ENCODE measurements at places on chromosomes 16 and 17.
A peak's percentile ranks its signal among the peaks of the same experiment; 100 is the strongest.

- no peak for DNase-seq
These were observed 9.4 kb downstream of the MPO start for GRCh38 chr17:58271216-58271931.

DNA sequence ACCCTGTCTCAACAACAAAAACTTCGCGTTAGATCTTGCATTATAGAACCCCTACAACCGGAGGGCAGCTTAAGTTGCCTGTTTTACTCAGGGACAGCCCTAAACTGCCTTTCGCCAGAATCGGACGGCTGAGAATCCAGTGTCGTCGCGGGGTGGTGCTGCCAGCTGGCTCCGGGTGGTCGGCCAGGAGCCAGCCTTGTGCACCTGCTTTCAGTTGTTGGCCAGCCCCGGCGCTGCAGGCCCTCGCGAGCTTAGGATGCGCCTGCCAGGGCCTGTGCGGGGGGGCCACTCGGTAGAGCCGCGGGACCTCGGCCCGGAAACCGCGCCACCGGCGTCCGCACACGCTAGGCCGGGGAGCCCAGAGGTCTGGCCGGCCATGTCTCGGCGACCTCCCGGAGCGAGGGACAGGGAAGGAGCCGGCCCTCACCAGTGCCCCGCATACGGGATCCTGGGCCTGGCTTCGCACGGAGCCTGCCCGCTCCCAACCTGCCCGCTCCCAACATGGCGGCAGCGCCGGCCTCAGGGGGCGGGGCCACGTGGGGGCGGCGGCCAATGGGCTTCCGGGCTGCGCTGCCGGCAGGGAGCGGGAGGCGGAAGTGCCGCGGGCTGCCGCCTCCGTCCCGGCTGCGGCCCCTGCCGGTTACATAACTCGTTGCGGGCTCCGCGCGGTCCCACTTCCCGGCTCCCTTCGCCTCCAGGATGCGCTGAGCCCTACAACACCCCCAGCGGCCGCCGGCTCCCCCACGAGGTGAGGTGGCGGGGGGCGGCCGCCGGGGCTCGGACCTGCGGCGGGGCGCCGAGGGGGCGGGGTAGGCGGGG, 14.2 kb downstream of the NAA60 start:
- peak; percentile 77 for DNase-seq

GRCh38 chr17:12402963-12403622, 262.6 kb upstream of the MYOCD start:
- DNase-seq: no peak

- DNase-seq: no peak
These were observed 24.2 kb downstream of the GPRC5B start for GRCh38 chr16:19860166-19861041.

DNA sequence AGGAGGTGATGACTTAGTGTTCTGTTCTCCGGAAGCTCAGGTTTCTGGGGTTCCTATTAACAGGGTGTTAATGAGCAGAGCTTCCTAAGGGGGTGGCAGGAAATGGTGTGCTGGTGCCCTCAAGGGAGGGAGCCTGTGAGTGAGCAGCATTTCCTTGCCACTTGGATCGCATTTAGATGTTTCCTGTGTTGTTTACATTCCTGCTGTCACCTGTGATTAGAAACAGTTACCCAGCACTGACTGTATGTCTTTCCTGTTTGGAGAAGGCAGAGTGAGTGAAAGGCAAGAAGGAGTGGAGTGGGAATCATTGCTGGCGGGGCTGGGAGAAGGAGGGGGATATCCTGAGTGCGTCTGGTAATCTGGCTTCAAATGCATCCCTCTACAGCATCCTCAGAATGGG, 214.6 kb downstream of the CCDC182 start:
- DNase-seq: no peak

GRCh38 chr16:24535827-24536226, 3.5 kb upstream of the RBBP6 start:
- DNase-seq: no peak

- peak; percentile 16 for DNase-seq
These were observed 863 bp downstream of the ADCY9 start for GRCh38 chr16:4115209-4115948.

- peak; percentile 36 for DNase-seq
These were observed 108.5 kb upstream of the CCL2 start for GRCh38 chr17:34146440-34147043.

DNA sequence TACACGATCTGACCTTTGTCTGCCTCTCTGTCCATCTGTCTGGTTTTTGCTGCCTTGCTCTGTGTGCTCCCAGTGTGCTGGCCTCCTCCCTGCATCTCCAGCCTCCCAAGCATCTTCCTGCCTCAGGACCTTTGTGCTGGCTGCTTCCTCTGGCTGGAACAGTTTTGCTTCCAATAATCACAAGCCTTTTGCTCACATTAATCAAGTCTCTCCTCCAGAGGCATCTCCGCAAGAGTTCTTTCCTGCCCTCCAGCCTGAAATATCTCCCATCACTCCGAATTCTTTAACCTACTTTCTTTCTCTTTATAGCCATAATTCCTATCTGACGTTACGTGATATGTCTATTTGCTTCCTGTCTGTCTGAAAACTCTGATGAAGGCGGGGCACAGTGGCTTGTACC, 267.1 kb downstream of the ABCC12 start:
- no peak for DNase-seq

GRCh38 chr16:86232496-86232895, 277.8 kb upstream of the FOXF1 start:
- DNase-seq: no peak

GRCh38 chr17:78058001-78058400, 70.6 kb downstream of the TMC6 start:
- DNase-seq: no peak

GRCh38 chr16:3268294-3268693, 11.9 kb upstream of the MEFV start:
- no peak for DNase-seq

DNA sequence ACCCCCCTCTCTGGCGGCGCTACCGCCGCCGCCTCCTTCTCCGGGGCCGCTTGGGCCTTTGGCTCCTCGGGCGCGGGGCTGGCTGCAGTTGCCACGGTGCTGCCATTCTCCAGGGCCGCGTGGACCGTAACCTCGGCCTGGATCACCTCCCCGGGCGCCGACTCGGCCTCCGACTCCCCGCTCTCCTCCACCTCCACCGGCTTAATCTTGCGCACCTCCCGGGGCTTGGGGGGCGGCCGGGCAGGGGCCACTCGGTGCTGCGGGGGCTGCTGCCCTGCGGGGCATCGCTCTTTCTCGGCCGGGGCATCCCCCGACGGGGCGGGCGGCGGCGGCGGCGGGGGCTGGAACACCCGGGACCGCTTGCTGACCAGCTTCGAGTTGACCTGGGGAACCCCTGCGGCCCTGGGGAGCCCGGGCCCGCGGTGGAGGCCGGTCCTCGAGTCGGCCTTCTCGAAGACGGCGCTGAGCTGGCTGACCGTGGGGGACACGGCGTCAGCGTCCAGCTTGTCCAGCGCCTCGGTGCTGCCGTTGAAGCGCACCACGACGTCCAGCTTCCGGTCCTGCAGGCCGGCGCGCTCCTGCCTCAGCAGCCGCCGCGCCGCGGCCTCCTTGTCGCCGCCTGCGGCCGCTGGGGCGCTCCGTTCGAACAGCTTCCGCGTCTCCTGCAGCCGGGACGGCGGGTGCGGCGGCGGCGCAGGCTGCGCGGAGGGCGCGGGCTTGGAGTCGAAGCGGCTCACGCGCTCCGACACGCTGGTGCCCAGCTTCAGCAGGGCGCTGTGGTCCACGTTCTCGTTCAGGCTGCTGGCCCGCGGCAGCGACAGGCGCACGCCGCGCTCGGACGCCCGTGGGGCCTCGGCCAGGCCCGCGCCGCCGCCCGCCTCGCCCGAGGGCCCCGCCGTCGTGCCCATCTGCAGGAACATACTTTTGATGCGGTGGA, 792 bp downstream of the PPP1R9B start:
- no peak for DNase-seq

- DNase-seq: no peak
These were observed 331.8 kb upstream of the CDH11 start for GRCh38 chr16:65453646-65454045.

DNA sequence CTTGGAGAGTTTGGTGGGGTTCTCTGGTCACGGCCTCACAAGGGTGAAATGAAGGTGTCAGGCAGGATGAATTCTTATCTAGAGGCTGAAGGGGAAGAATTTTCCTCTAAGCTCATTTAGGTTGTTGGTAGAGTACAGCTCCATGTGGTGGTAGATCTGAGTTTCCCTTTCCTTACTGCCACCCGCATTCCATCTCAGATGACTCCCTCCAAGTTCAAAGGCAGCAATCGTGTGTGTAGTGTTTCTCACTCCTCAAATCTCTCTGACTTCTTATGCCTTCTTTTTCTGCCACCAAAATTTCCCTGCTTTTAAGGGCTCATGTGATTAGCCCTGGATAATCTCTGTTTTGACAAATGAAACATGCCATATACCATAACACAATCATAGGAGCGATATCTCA, 135.5 kb upstream of the MYOCD start:
- DNase-seq: no peak

- no peak for DNase-seq
These were observed 387.3 kb downstream of the HS3ST3B1 start for GRCh38 chr17:14688134-14688533.

DNA sequence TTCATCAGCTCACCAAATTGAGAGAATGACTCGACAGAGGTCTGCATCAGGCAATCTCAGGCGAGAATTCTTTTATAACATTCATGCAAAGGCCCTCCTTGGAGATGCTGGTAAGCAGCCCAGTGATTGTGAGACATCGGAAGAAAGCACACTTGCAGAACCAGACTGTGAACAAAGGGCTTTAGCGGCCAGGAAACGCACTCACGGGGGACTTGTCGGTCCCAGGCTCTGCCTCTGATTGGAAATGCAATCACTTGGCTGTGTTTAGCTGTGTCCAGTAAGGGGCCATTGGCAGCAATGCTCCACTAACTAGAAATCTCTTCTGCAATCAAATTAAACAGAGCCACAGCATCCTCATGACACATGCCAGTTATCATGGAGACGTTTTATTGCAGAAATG, 226.7 kb upstream of the CDH13 start:
- no peak for DNase-seq

GRCh38 chr16:78931678-78932077, 668.9 kb downstream of the MAF start:
- DNase-seq: no peak

GRCh38 chr17:17367931-17368330, 64.8 kb downstream of the NT5M start:
- no peak for DNase-seq

DNA sequence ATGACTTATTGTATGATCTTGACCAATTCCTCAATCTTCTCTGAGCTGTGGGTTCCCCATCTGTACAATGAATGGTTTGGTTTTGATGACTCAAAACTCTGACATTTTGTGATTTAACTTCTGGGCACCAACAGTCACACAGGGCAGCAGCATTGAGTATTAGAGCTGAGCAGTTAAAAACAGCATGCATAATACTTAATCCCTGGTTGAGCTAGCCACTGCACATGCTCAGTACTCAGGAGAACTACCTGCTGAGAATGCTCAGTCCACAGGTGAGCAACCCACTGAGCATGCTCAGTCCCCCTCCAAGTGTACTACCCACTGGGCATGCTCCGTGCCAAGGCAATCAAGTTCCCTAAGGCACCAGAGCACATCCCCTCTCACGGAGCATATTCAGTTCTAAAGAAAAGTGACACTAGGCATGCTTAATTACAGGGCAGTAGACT, 68.7 kb downstream of the AIPL1 start:
- no peak for DNase-seq

DNA sequence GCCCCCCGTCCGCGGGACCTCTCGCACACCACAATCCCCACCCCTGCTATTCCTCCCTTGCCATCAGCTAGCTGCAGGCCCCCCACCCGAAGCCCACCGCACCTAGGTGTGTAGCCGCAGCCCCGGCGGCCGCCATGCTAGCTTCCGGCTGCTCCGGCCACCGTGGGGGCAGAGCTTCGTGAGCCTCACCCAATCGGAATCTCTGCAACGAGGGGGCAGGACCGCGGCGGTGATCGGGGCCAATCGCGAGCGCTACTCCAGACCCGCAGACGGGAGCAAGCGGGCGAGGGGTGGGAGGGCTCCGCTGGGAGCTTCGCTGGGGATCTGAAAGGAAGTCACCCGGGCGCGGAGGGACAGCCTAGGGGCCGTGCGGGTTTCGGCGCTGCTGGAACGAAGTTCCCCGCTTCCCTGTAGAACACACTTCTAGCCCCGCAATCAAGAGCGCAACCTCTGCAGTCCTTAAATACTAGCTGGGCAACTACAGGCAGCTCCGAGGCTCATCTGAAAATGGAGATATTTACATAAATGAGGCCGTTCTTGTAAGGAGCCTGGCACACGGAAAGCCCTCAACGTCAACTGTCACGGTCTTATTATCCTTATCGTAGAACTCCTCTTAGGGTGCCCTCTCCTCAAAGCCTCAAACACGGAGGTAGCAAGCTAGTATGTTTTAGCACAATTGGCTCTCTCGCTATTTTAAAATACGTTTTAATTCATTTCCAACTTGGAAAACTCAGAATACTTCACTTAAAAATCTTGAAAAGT, at the start of gene PIGS:
Gene PIGS, minus strand, starts transcription at position 164 of the 762 bp plus-strand sequence. Its CDS starts 28 bp downstream, at position 136.
- peak; percentile 91 for DNase-seq

GRCh38 chr16:69321080-69321479, 9.3 kb downstream of the PDF start:
- no peak for DNase-seq

- no peak for DNase-seq
These were observed 39.8 kb upstream of the TMC5 start for GRCh38 chr16:19377864-19378263.

GRCh38 chr17:50865060-50865867, 890 bp downstream of the TOB1 start:
- DNase-seq: peak; percentile 20

GRCh38 chr17:16521070-16521727, 29.2 kb upstream of the LRRC75A start:
- peak; percentile 47 for DNase-seq

GRCh38 chr17:78347453-78347852, 12.4 kb downstream of the SOCS3 start:
- no peak for DNase-seq

- peak; percentile 36 for DNase-seq
These were observed 51.5 kb upstream of the MGAT5B start for GRCh38 chr17:76816590-76817135.

GRCh38 chr16:3608069-3608468, 3.3 kb downstream of the SLX4 start:
- no peak for DNase-seq

GRCh38 chr16:78642621-78643285, 543.3 kb downstream of the WWOX start:
- DNase-seq: no peak

DNA sequence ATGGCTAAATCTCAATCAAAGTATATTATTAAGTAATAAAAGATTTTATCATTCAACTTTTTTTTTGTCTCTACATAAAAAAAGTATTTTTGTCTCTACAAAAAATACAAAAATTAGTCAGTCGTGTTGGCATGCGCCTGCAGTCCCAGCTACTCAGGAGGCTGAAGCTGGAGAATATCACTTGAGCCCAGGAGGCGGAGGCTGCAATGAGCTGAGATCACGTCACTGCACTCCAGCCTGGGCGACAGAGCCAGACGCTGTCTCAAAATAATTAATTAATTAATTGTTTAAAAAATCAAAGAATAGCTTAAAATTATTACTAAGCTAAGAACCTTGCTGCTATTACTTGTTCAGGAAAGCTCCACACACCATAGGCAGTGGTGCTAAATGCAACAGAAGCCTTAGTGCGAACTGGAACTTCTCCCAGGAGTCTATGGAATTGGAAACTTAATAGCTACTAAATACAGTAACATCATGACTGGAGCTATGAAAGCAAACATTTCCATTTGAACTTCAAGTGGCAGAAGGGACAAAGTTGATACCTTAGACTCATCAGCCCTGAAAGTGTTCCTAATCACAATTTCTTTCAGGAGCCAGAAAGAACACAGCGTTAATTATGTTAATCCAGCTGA, 22.6 kb downstream of the ADCY9 start:
- DNase-seq: no peak

- DNase-seq: no peak
These were observed 3.0 kb downstream of the EME1 start for GRCh38 chr17:50375858-50376538.

Measured in stimulated activated CD4-positive, alpha-beta T cell treated with anti-CD3 and anti-CD28 coated beads, Interleukin-15, amount 100 ng/mL, for 48 hours (primary cell).